ENCODE measurements at places on chromosomes 12 and 14. TPM values are rescaled to one million over a fixed set of nuclear protein-coding genes. Genes with fewer than 3 reads are reported as not detected.

Gene SIX6
- not detected for total RNA-seq

Gene PLEK2
- total RNA-seq, result 67.6 TPM

Gene TSPAN11
- not detected for total RNA-seq

Gene RGS6
- 4.7 TPM for total RNA-seq

Gene BEGAIN
- total RNA-seq, result 8.5 TPM

Gene KLRD1
- 0.27 TPM for total RNA-seq

Gene BICDL1
- total RNA-seq, result 18.2 TPM

Gene PTPN6
- 47.7 TPM for total RNA-seq

Gene OR4E2
- total RNA-seq, result not detected

Gene HVCN1
- 0.15 TPM for total RNA-seq

Gene B4GALNT3
- total RNA-seq, result 18.2 TPM

Gene IKBIP
- total RNA-seq, result 14.5 TPM

Gene OR6C2
- total RNA-seq, result not detected

Gene KCNC2
- not detected for total RNA-seq

Gene LRP1-AS
- total RNA-seq, result not detected

All from HCT116 (cell line).